H1 (cell line): ENCODE measurements at places on chromosomes 7 and 10. TPM values are rescaled to one million over a fixed set of nuclear protein-coding genes. Genes with fewer than 3 reads are reported as not detected.

DNA sequence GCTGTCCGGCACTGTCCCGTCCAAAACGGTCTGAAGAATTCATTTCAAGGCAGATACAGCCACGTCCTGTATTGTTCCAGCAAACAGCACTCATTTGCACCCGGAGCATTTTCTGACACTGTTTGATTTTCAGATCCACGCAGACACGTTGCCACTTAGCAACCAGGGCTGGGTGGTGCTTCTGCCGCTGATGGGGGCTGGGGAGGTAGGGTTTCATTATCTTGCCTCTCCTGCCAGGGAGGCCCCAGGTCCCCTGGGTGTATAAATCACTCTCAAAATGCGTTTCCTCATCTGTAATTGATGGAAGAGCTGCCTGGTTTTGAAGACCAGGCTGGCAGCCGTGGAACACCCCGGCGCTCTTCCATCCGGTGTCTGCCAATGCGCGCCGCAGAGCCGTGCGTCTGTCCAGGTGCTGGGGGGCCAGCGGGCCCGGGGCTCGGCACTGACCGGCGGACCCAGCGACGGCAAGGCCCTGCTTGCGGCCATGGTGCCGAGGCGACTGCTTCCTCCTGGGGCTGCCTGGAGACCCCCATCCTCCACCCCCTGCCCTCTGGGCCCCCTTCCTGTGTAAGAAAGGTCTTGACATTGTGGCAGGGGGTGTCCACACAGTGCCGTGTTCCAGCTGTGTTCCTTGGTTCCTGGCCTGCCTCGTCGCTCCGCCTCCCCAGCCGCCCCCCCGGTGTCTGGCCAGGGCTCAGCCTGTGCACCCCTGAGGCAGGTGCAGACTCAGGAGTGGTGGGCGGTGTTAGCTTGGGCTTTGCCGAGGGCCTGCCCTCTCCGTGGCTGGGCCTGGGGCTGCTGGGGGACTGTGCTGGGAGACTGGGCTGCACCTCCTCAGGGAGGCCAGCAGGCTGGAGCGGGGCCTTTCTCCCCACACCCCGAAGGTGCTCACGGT, 16.6 kb downstream of the ADGRA1 start:
- DNase-seq: no peak

DNA sequence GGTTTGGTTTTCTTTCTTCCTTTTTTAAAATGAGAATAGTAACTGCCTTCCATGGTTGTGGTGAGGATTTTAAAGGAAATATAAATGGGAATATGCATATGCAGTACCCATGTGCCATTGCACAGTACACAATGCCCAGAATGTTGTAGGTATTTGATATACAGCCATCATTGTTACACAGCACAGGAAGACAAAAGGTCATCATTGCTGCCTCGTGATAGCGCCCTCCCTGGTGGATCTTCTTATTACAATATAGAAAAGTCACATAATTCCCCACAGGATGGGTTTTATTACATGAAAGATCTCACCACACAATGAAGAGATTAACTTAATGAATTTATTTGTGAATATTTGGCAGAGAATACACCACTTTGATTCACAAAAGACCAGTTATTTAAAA, 76.5 kb downstream of the PPP1R17 start:
- DNase-seq: no peak

- no peak for DNase-seq
These were observed 72.8 kb upstream of the FAM20C start for GRCh38 chr7:119392-120163.

- DNase-seq: no peak
These were observed 210.2 kb downstream of the TAX1BP1 start for GRCh38 chr7:27950123-27950522.

DNA sequence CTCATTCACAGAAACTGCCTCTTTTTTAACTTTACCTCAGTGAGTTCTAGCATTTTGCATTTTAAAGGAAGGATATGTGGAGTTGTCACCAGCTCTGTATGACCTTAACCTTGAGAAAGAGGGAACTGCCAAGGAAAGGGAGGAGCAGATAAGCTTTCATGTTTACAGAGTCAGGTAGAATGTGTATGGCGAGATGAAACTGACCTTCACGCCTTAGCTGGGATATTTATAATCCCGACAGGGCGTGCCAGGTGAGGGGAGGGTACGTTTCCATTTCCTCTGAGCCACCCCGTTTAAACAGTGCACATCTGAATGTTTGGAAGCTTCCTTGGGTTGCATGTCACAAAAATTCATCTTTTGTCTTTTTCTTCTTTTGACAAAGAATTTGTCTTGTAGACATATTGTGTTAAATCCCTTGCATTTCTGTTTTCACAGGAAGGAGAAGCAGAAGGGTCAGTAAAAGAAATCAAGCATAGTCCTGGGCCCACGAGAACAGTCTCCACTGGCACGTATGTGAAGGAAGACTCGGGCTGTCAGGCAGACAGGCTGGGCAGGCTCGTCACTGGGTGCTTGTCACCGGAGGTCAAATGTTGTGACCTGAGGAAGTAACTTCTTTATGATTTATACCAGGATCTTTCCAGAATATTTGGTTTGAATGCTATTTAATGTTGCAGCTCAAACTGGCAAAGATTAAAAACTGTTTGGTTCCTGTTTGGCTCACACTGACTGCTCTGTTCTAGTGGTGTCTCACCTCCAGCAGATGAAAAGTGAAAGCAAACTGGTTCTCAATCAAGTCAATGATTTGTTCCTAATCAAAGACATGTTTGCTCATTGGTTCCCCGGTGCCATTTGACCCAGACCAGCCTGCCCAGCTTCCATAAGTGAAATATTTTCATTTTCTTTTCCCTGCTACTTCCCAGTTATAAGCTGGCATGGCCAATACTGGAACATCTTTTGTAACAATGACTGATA, 16.2 kb downstream of the OPTN start:
- DNase-seq: no peak

DNA sequence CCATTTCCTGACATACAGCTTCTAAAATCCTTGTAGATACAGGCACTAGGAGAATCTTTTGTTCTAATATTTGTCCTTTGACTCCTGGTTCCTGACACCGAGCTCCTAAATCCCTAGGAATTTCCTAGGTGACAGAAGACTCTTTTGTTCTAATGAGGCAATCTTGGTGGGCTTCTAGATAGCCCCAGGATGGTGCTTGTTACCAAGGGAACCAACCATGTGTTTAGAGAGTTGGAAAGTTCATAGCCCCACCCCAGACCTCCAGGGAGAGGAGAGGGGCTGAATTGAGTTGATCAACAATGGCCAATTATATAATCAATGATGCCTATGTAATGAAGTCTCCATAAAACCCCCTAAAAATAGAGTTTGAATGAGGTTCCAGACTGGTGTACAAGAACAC, 145.1 kb downstream of the JMJD1C start:
- no peak for DNase-seq

DNA sequence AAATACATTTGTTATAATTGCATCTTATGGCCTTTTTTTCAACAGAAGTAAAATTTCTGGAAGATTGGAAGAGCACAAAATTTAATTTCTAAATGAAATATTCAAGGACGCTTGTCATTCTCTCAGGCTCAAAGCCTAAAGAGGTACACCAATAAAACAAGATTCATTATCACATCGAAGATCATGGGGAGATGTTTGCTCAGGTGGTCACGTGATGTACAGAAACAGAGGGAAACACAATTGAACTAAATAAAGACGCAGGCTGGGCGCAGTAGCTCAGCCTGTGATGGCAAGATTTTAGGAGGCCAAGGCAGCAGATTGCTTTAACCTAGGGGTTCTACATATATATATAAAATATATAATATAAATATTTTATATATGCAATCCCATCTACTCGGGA, 37.3 kb upstream of the TMEM254 start:
- no peak for DNase-seq

The OR13A1 gene
- total RNA-seq: not detected in 2 replicates

The ADAM8 gene
- 4.4 and 4.6 TPM in 2 replicates for total RNA-seq

The PTPRE gene
- 0.54 and 0.69 TPM in 2 replicates for total RNA-seq
